A673 (cell line): ENCODE measurements at places on chromosomes 7 and 10.

GRCh38 chr7:151631953-151632749 is 112.5 kb upstream of the RHEB start:
- peak; percentile 83 for DNase-seq

- DNase-seq, result peak; percentile 33
Measured at GRCh38 chr7:46352004-46352954, 431.2 kb upstream of the IGFBP3 start.

DNA sequence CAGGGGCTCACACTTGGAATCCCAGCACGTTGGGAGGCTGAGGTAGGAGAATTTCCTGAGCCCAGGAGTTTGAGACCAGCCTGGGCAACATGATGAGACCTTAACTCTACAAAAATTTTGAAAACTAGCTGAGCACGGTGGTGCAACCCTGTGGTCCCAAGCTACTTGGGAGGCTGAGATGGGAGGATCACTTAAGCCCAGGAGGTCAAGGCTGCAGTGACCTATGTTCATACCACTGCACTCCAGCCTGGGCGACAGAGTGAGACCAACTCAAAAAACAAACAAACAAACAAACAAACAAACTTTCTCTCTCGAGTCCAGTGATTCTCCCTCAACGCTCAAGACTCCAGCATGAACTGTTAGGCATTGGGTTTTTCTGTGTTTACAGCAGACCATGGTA is 2.0 kb upstream of the TYSND1 start:
- no peak for DNase-seq

- no peak for DNase-seq
Measured at GRCh38 chr10:10813656-10814055, 204.0 kb upstream of the CELF2 start.
